ENCODE measurements at places on chromosomes 7 and 10.

DNA sequence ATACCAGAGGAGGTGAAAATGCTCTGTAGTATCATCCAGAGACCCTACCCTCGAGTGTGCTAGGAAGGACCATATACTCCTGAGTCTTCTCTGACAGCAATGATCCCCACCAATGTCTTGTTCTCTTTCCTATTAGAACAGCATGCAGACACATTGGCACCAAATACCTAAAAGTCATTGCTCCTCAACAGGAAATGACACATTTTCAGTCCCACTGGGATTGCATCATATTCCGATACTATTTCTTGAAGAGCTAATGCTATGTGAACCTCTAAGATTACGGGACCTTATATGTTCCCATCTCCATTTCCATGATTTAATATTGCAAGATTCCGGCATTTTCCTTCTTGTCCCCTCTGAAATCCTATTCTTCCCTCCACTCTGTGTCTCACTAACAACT, 177.4 kb downstream of the NRP1 start:
- no peak for DNase-seq

GRCh38 chr10:8224591-8224990, 170.1 kb downstream of the GATA3 start:
- DNase-seq: no peak

GRCh38 chr7:31335884-31336201, 4.7 kb downstream of the NEUROD6 start:
- no peak for DNase-seq

GRCh38 chr7:121266307-121266894, 62.4 kb upstream of the WNT16 start:
- no peak for DNase-seq

- DNase-seq: no peak
Observed at GRCh38 chr7:32150589-32150988, 80.4 kb upstream of the PDE1C start.

- no peak for DNase-seq
Observed at GRCh38 chr10:117530791-117531190, 11.8 kb upstream of the EMX2 start.

- no peak for DNase-seq
Observed at GRCh38 chr10:122648599-122649428, 50.8 kb downstream of the C10orf120 start.

DNA sequence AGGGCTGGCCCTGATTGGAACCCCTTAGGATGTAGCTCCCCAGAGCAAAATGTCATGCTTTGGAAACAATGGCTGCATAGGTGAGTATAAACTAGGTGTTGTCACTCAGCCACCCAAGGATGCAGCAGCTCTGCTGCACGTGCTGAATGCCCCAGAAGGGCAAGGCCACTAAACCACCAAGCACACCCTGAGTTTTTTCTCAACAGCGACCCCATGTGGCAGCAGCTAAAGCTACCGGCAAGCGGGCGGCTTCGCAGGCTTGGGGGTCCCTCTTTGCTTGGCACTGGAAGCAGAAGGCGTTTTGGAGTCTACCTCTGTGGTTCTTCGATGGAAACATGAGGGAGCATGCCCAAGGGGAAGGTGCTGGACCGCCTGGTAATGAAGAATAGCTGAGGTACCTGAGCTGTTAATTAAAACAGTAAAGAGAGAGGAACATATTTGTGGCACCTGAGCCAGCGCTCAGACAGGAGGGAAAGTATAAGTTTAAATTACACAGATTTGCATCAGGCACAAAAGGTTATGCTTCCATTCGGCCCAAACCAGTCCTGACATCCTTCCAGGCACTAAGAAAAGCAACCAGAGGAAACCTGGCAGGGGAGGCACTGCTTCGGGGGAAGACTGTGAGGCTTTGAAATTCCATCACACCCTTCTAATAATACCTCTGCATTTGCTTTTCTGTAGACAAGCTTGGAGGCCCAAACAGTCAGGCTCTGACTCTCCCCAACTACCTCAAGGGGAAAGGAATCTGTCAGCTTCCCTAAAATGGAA, 152.1 kb downstream of the GFRA1 start:
- DNase-seq: no peak

DNA sequence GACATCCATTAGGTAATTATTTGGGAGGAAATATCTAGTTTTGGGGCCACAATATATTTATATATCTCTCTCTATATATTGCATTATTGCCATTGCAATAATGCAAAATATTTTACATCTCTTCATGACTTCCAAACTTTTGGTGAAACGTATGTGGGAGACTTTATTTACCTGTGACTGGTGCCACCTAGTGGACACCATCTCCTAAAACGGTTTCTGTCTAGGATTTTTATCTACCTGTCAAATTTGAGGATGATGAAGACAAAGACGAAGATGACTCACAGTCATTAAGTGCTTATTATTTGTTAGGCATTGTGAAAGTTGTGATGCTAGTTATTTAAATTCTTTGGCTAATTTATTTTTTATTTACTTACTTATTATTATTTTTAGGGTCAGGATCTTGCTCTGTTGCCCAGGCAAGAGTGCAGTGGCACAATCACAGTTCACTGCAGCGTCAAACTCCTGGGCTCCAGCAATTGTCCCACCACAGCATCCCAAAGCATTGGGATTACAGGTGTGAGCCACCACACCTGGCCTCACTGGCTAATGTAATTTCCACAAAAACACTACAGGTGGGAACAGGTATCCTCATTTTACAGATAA, 18.7 kb upstream of the CBLL1 start:
- DNase-seq: peak; percentile 45

DNA sequence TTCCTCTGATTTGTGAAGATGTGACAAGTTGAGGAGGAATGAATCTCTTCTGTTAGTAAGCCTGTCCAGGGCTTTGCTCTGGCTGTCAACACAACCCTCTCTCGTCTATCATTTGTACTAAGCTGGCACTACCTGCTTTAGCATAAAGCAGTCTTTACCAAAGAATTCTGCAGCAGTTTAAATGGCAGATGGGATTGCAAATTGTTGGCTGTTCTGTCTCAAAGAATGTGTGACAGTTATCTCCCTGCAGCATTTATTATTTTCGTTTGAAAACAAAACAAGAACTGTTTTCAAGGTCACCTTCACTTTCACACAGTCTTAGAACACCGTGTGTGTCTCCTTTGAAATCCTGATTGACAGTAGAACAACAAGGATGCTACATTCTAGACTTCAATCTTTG, 4.8 kb upstream of the LAMB1 start:
- DNase-seq: no peak

GRCh38 chr7:24910551-24911212, 69.3 kb downstream of the OSBPL3 start:
- DNase-seq: no peak

DNA sequence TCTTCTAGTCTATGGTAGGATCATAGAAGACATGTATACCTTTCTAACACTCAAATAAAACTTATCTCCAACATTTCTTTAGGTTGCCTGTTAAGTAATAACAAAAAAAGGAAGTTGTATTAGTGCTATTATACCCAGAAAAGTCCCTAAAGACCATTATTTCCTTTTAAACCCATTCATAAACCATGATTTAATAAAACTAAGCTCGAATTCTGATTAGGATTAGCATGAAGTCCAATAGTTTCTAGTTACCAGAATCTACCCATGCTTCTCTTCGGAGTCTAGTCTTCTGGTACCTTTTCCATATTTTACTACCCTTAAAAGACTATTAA, 62.7 kb downstream of the USP6NL start:
- DNase-seq: no peak

- no peak for DNase-seq
Observed at GRCh38 chr10:6025683-6026255, 36.4 kb downstream of the IL2RA start.

DNA sequence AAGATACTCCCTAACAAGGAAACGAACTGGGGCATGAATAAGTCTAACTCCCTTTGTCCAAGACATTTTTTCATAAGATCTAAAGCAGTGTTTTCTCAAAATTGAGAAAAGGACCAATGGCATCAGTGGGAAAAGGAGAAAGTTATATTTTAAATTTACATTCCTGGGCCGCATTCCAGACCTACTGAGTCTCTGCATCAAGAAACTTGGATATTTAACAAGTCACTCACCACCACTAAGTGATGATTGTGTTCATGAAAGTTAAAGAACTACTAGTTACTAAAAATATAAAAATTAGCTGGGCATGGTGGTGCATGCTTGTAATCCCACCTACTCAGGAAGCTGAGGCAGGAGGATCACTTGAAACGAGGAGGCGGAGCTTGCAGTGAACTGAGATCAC, 149.6 kb upstream of the MEOX2 start:
- no peak for DNase-seq

GRCh38 chr10:63760708-63761047, 239.5 kb downstream of the REEP3 start:
- DNase-seq: no peak

GRCh38 chr10:90992462-90992861, 71.6 kb upstream of the ANKRD1 start:
- no peak for DNase-seq

GRCh38 chr7:78703391-78703790, 750.1 kb downstream of the MAGI2 start:
- no peak for DNase-seq

DNA sequence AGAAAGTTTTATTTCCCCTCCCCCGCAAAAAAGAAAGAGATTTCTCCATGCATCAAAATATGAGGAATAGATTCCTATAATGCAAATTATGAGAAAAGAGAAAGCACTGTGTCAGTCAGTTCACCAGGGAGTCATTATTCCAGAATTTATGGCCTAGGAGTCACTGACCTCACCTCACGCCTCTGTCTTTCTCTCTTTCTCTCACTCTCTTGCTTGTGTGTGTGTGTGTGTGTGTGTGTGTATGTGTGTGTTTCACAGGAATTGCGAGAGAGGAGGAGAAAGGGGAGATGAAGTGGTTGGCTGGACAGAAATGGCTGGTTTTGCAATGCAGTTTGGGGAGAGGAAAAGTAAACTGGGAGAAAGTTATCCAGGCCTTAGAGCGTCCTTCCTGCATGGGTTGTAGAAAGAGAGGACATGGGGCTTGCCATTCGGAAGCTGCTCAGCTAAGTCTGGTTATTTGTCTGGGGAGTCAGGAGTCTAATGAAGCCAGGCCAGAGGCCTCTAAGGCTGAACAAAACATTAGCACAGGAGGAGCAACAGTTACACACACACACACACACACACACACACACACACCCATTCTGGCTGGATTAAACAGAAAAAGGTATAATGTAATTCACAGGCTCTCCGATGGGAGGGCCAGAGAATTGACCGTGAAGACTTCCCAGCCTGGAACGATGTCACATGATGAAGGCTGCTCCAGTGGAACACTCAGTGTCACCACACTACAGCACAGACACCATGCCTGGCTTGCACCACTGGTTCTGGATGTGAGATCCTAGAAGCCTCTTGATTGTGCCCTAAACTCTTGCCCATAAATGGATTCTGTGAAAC, 12.8 kb upstream of the FFAR4 start:
- DNase-seq: no peak

DNA sequence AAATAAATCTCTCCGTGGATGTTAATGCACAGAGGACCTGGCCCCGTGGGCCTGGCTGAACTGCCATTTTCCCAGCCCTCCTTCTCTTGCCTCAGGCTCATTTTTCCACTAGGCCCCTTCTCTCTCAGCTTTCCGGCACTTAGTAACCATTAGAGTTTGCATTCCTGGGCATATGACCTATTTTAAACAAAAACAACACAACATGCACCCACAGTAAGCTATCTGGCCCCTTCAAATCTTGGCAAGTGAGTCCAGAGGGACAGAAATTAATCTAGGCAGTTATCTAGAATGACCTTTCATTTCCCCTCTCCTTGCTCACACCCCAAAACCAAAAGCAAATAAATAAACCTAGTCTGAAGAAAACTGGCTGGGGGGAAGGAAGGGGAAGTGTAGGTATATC, 11.7 kb downstream of the FBXW4 start:
- no peak for DNase-seq

DNA sequence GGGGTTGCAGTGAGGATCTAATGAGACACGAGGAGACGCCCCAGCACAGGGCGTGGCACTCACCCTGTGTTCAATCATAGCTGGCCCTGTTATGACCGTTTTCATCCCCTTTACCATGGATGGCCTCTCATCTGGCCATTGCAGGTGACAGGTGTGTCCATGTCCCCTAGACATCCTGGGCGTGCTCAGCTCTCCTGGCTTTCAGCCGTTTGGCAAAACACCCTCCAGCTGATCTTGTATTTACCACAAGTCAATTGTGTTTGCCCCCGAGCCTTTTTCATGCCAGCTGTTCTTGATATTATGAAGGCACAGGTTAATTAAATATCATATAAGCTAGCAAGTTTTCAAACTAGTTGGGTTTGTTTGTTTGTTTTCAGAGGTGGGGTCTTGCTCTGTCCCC, 97.1 kb downstream of the CHST15 start:
- DNase-seq: no peak

- no peak for DNase-seq
Observed at GRCh38 chr7:106518967-106519366, 142.0 kb downstream of the CCDC71L start.

DNA sequence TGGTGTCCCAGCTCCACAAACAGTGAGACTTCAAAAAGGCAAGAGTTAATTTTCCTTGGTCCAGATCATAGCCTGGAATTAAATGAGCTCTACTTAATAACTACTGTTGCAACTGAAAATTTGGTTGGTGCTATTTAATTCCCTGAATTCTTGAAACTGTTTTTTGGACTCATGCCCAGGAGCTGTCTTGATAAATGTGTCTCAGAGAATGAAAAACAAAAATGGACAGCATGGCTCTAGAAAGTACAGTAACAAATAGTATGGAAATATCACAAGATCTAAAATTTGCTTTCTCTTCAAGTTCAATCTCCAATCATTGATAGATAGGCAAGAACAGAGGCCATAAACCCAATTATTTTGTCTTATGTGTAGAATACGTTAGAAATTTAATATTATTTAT, 42.5 kb downstream of the CCDC71L start:
- DNase-seq: no peak

GRCh38 chr10:6642876-6643275, 62.8 kb upstream of the PRKCQ start:
- DNase-seq: no peak

GRCh38 chr10:104267721-104268404, 1.1 kb upstream of the GSTO2 start:
- DNase-seq: no peak

GRCh38 chr10:71081912-71082311, 130.5 kb upstream of the UNC5B start:
- DNase-seq: no peak

DNA sequence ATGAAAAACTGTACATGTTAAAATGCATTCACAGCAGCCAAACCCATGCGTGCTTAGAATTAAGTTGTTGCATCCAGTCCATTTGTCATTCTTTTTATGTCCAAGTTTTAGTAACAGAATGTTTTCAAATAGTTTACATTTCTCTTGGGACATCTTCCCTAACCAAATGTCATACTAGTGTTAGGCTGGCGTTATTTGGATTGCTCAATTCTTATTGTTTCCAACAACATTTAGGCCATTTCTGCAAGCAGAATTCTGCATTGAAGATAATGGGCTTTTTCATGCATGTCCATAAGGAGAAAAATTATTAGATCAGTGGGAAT, 203.0 kb downstream of the HIBADH start:
- DNase-seq: no peak

GRCh38 chr7:7201578-7202374, 19.4 kb downstream of the C1GALT1 start:
- peak; percentile 68 for DNase-seq

DNA sequence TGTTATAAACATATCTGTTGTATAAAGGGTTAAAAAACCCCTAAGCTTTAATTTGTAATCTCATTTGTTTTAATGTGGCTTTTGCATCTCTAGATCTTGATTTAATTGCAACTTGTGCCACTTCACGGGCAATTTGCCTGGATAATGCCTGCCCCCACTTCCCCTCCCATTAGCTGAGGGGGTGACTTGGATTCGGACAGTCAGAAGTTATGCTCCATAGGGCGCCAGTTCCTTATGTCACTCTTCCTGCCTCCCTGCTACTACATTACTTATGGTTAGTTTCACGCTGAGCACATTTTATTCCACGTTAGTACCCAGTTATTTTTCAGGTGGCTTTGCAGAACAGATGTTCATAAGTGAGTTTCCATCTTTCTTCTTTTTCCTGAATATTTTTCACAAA, 1015.2 kb upstream of the PHF14 start:
- DNase-seq: no peak

All from naive B cell (primary cell).